CD4-positive, alpha-beta memory T cell (primary cell): ENCODE measurements at places on chromosomes 6 and 20.
A peak's percentile ranks its signal among the peaks of the same experiment; 100 is the strongest.

GRCh38 chr6:137910424-137910834 lies 43.4 kb downstream of the TNFAIP3 start:
- no peak overlapping the region for H3K27ac ChIP-seq
- H3K36me3 ChIP-seq, result no peaks in the 10 kb centered on the region
- H3K4me1 ChIP-seq, result peaks cover 2% of the 10 kb centered on the region
- H3K4me3 ChIP-seq, result no peak overlapping the region

DNA sequence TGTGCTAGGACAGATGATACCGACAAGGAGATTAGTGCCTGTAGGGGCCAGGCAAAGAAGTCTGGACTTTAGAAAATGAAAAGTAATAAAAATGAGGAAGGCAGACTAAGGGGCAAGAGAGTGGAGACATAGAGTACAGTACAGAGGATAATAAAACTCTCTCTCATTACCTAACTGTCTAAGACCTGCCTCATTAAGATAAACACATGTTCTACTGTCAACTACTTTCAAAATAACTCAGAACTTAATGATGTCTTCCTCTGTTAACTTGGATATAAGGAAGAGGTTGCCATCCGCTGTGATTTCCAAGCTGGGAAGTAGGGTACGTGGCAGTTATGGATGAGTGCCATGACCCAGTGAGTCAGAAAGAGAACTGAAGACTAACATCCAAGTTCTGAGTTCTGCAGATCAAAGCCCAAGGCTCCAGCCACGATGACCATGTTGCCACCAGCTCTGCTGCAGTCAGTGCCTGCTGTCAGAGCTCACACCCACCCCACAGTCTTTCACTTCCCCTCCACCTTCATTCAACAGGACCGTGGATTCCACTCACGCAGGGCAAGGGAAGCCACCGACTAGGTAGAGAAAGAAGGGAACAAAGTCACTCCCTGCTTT lies 81.8 kb downstream of the KIF16B start:
- H3K27me3 ChIP-seq, result no peaks in the 10 kb centered on the region
- no peak overlapping the region for H3K27ac ChIP-seq
- no peak for DNase-seq
- H3K4me3 ChIP-seq, result no peak overlapping the region
- H3K4me1 ChIP-seq, result no peaks in the 10 kb centered on the region
- H3K36me3 ChIP-seq, result no peaks in the 10 kb centered on the region

DNA sequence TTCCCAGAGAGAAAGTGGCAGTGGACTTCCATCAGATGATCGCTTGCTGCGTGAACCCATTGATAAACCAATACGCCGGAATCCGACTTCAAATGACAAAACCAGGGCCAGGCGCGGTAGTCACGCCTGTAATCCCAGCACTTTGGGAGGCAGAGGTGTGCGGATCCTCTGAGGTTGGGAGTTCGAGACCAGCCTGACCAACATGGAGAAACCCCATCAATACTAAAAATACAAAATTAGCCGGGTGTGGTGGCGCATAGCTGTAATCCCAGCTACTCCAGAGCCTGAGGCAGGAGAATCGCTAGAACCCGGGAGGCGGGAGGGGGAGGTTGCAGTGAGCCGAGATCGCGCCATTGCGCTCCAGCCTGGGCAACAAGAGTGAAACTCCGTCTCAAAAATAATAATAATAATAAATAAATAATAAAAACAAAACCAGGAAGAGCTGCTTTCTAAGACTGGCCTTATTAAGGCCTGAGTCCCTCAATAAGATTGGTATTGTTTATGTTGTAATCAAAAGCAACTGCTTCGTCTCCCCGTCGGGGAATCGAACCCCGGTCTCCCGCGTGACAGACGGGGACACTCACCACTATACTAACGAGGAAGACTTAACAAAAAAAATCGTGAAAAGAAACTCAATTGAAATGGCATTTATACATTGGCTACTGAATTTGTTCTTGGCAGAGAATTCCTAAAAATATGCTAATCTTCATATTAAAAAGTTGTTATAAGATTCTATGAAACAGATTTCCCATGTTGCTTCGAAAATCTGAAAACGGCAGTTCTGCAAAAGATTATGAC lies 110.2 kb upstream of the ZNF184 start:
- H3K4me1 ChIP-seq, result no peaks in the 10 kb centered on the region
- DNase-seq, result no peak
- H3K27ac ChIP-seq, result no peak overlapping the region
- H3K4me3 ChIP-seq, result no peak overlapping the region
- no peaks in the 10 kb centered on the region for H3K36me3 ChIP-seq

- DNase-seq, result no peak
- H3K27ac ChIP-seq, result no peak overlapping the region
- H3K4me1 ChIP-seq, result no peaks in the 10 kb centered on the region
- no peaks in the 10 kb centered on the region for H3K36me3 ChIP-seq
Observed at GRCh38 chr6:166599205-166599604, 12.7 kb upstream of the RAMACL start.

DNA sequence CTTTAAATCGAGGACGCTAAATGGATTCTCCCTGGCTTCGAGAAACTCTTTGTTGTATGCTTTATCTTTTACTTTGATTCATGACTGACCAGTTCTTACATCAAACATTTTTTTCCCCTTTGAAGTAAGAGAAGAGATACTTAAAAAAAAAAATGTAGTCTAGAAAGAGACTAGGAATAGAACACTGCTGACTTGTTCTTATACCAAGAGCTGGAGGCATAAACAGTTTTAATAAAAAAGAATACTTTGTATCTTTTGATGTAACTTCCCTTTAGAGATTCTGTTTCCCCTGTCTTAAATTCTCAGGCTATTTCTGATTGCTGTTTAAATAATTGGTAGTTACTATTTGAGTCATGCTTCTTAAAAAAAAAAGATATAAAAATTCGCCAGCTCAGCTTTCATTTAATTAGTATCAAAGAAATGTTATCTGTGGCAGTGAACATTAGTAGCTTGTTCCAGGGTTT lies 4.8 kb downstream of the ASXL1 start:
- no peak overlapping the region for H3K4me3 ChIP-seq
- no peaks in the 10 kb centered on the region for H3K27me3 ChIP-seq
- DNase-seq, result no peak
- H3K4me1 ChIP-seq, result peaks cover 83% of the 10 kb centered on the region
- no peaks in the 10 kb centered on the region for H3K36me3 ChIP-seq

- H3K36me3 ChIP-seq, result no peaks in the 10 kb centered on the region
- H3K4me1 ChIP-seq, result peaks cover 70% of the 10 kb centered on the region
- no peaks in the 10 kb centered on the region for H3K27me3 ChIP-seq
Observed at GRCh38 chr20:8154638-8155037, 22.6 kb downstream of the PLCB1 start.

DNA sequence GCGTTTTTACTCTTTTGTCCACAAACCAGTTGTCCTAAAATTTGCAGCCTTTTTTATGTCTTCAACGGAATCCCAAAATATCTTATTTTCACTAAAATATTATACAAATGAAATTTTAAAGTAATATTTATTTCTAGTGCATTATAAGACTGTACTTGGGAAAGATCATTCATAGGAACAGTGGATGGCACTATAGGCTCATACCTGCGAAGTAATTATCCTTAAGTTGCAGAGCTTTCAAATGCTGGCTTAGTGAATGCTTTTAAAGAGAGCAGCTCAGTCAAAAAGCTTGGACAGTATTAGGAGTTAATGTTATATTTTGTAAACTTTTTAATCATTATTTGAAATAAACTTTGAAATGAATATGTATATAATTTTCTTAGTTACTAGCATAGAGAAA lies 254.9 kb downstream of the CDKAL1 start:
- no peaks in the 10 kb centered on the region for H3K4me1 ChIP-seq
- no peaks in the 10 kb centered on the region for H3K27me3 ChIP-seq
- H3K4me3 ChIP-seq, result no peak overlapping the region
- DNase-seq, result no peak
- H3K36me3 ChIP-seq, result no peaks in the 10 kb centered on the region
- H3K27ac ChIP-seq, result no peak overlapping the region

GRCh38 chr6:154969796-154970195 lies 25.3 kb upstream of the TIAM2 start:
- no peak overlapping the region for H3K4me3 ChIP-seq
- H3K27ac ChIP-seq, result no peak overlapping the region
- no peak for DNase-seq
- no peaks in the 10 kb centered on the region for H3K4me1 ChIP-seq

GRCh38 chr6:62441182-62441581 lies 155.2 kb upstream of the KHDRBS2 start:
- no peaks in the 10 kb centered on the region for H3K36me3 ChIP-seq
- H3K27me3 ChIP-seq, result no peaks in the 10 kb centered on the region
- no peak for DNase-seq

DNA sequence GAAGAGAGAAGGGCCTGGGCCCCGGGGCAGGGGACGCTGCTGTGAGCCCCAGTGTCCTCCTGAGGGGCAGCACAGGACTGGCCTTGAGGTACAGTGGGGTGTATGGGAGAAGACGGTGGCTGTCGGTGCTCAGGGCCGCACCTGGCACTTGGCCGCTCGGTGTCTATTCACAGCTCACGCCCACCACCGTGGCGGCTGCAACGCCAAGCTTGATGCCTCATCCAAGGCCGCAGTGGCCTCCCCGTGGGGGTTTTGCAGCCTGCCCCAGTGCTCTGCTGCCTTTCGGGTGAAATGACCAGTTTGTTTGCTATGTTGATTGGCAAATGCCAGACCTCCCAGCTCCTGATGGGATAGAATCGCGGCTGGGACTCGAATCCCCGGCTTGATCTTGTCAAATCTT lies 79.5 kb upstream of the SLCO4A1 start:
- H3K4me1 ChIP-seq, result no peaks in the 10 kb centered on the region
- H3K4me3 ChIP-seq, result no peak overlapping the region
- DNase-seq, result peak; percentile 25
- H3K36me3 ChIP-seq, result no peaks in the 10 kb centered on the region

DNA sequence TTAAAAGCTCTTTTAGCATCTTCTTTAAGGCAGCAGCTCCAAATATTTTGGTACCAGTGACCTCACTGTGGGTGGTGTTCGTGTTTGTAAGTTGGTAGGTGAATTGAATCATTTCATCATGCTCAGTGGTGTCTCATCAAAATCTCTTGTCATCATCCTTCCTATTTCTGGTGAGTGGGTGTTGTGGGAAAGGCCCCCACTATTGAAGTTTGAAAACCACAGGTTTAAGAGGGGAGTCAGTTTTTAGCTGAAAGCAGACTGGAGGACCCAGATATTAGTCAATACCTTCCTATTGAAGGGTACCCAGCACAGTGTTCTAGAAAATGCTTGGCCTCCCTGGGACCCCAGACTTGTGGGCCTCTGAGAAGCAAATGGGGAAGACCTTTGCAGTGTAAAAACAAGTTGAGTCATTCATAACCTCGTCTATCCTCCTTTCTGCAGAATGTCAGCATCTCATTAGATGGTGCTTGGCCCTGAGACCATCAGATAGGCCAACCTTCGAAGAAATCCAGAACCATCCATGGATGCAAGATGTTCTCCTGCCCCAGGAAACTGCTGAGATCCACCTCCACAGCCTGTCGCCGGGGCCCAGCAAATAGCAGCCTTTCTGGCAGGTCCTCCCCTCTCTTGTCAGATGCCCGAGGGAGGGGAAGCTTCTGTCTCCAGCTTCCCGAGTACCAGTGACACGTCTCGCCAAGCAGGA lies 3.7 kb downstream of the PIM1 start:
- DNase-seq, result peak; percentile 62
- H3K4me3 ChIP-seq, result peak overlapping the region; percentile 76
- peaks cover 64% of the 10 kb centered on the region for H3K4me1 ChIP-seq
- peaks cover 43% of the 10 kb centered on the region for H3K36me3 ChIP-seq
- no peaks in the 10 kb centered on the region for H3K27me3 ChIP-seq

- H3K4me1 ChIP-seq, result no peaks in the 10 kb centered on the region
- DNase-seq, result no peak
- H3K4me3 ChIP-seq, result no peak overlapping the region
- H3K27me3 ChIP-seq, result peaks cover 7% of the 10 kb centered on the region
- no peak overlapping the region for H3K27ac ChIP-seq
Observed at GRCh38 chr6:43861212-43861894, 91.3 kb downstream of the VEGFA start.

DNA sequence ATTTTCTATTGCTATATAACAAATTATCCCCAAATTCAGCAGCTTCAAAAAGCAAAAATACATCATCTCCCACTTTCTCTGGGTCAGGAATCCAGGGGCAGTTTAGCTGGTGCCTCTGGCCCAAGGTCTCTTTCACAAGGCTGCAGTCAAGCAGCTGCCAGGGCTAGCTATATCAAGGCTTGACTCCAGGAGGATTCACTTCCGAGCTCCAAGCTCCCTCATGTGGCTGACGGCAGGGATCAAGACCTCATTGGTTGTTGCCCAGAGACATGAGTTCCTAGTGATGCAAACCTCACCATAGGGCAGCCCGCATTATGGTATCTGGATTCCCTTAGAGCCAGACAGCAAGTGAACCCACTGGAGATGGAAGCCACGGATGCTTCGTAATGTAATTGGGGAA lies 1.3 kb upstream of the VNN1 start:
- no peak for DNase-seq
- H3K4me1 ChIP-seq, result no peaks in the 10 kb centered on the region
- no peak overlapping the region for H3K4me3 ChIP-seq
- no peaks in the 10 kb centered on the region for H3K36me3 ChIP-seq

DNA sequence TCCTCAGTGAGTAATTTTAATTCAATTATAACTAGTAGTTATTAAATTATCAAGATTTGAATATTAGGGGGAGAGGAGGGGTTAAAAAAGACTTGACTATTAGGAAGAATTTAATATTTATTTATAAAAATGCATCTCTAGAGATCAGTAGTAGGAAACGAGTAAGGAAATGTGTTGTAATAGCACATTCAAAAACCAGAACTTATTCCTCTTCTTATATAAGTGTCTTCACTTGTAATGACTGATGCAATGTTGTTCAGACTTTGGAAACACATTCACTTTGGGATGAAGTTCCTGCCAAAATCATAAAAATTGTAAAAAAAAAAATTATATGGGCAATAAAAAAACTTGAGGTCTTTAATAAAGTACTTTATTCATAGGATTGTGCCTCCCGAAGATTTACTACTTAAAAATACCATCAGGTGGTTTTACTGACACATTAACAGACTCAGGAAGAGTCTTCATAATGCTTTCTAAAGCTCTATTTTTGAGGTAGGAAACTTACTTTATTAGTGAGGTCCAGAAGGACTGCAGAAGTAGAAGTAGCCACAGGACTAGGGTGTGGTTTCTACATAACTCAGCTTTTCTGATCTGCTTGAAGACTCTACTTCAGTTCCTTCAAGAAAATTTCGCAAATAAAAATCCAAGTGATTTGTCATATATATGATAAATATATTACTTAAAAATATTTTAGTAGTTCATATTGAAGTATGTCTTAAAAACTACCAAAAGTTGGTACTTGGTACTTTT lies 59.8 kb downstream of the CCDC170 start:
- no peak overlapping the region for H3K4me3 ChIP-seq
- H3K36me3 ChIP-seq, result no peaks in the 10 kb centered on the region
- H3K4me1 ChIP-seq, result no peaks in the 10 kb centered on the region

DNA sequence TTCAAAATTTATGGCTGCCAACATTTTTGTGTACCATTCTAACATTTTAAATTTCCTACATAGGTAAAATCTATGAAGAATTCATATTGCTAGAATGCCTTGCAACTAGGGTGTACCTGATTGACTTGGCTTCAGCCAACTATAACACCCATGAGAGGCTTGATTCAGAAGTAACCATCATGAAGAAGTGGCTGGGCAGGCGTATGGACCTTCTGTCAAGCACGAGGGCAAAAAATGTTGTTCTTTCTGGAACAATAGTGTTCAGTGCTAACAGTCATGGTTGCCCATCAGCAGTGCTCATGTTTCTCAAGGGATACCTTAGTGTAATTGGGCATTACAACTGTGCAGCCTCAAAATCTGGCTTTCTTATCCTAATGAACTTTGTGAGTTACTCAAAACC lies 42.9 kb downstream of the ID4 start:
- no peaks in the 10 kb centered on the region for H3K4me1 ChIP-seq
- no peaks in the 10 kb centered on the region for H3K36me3 ChIP-seq
- no peak for DNase-seq
- no peaks in the 10 kb centered on the region for H3K27me3 ChIP-seq
- no peak overlapping the region for H3K27ac ChIP-seq
- H3K4me3 ChIP-seq, result no peak overlapping the region

- no peak overlapping the region for H3K4me3 ChIP-seq
- H3K4me1 ChIP-seq, result peaks cover 22% of the 10 kb centered on the region
- H3K27me3 ChIP-seq, result no peaks in the 10 kb centered on the region
- no peaks in the 10 kb centered on the region for H3K36me3 ChIP-seq
Observed at GRCh38 chr6:137767911-137768690, 99.0 kb upstream of the TNFAIP3 start.
